NCI-H2081 treated with DMSO at 0.1 percent for 48 hours (cell line): ENCODE measurements at places on chromosomes 2 and 18.
A peak's percentile ranks its signal among the peaks of the same experiment; 100 is the strongest.

DNA sequence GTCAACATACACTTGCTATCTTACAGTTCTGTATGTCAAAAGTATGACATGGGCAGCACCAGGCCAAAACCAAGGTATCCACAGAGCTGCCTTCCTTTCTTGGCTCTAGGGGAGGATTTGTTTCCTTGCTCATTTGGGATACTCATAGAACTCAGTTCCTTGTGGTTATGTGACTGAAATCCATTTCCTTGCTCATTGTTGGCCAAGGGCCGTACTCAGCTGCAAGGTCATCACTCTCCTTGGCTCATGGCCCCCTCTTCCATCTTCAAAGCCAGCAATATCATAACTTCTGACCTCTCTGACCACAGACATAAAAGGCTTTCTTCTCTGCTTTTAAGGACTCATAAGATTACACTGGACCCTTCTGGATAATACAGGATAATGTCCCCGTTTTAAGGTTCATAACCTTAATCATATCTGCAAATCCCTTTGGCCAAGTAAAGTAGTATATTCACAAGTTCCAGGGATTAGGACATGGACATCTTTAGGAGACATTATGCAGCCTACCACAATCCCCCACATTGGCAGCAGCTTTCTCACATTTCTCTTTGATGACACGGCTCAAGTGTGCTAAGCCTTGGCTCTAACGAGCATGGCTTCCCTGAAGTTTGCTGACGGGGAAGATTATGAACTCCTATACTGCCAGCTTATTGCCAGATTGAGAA lies 20.9 kb downstream of the TMEM237 start:
- no peak for DNase-seq

- peak; percentile 54 for DNase-seq
Measured at GRCh38 chr18:33839452-33840211, 261.6 kb downstream of the ASXL3 start.

DNA sequence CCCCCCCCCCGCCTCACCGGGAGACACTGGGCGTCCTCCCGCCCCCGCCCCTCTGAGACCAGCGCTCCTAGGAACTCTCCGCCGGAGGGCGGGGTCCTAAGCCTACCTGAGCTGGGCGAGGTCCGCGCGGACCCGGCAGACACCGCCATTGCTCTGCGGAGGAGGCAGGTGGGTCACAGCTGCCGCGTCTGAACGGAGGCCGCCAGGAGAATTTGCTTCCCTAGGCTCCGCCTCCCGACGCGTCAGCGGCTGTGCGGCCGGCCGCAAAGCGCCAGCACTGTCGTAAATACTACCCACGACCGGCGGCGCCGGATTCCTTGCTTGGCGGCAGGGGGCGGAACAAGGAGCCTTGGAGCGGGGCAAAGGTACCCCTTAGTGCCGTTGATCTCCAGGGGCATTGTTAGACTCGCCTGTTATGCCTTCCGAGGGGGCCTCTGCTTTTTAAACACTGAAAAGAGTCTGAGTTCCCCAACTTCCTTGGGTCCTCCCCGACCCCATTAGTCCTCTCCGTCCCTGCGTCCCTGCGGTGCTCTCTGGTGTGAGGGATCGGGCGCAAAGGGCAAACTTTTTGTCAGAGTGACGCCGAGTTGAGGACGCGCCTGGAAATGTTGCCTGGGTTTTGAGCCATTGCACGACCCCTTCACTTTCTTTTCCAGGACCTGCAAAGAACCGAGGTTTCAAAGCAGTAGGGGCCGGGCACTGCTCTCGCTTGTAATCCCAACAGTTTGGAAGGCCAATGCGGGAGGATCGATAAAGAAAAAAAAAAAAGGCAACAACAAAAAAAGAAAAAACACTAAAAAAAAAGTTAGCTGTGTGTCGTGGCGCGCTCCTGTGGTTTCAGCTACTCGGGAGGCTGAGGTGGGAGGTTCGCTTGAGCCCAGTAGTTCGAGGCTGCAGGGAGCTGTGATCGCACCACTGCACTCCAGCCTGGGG lies at the start of gene GGCX:
TSS of gene GGCX (minus strand) at position 214 of the 933 bp plus-strand sequence. CDS start at position 149, 65 bp downstream.
- DNase-seq = peak; percentile 79

DNA sequence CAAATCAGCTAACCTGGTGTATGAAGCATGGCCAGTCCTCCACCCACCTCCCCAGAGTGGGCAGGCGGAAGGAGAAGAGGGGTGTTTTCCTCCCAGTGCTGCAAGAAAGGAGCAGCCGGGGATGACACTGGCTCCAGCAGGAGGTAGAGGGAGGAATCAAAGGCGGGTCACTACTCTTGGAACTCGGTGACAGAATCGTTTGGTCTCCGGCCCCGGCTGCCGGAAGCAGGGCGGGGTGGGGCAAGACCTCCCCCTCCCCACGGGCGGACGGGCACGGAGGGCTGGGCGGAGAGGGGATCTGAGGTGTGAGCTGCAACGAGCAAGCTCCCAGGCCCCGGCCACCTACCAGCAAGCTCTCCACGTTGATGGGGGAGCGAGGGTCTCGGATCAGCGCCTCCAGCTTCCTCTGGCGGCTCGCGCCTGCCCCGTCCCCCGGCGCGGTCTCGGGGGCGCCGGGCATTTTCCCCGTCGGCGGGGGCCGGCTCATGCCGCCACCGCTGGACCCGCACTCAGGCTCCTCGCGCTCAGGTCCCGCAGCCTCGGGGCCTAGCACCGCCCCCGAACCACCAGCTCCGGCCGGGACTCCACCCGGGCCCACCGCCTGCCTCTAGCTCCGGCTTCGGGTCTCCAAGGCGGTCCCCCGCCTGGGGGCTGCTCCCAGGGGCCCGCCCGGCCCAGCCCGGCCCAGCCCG lies 640 bp downstream of the ROCK2 start:
- DNase-seq = no peak

DNA sequence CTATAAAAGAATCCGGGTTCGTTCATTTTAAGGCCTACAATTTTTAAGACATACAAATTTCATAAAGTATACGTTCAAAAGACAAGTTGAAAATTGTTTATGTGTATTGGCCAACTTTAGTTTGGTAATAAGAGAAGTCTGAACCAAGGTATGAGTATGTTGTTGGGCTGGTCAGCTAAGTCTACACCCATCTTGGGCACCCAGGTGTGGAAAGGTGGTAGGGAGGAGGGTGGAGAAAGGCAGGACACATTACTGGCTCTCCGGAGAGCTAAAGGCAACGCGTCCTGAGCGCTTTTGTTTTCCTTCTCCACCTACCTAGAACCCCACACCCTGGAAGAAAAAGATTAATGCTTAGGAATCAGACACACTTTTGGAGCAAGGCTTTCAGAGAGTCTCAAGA lies 899 bp upstream of the PELI1 start:
- no peak for DNase-seq

- no peak for DNase-seq
Measured at GRCh38 chr2:128660836-128661235, 342.2 kb upstream of the HS6ST1 start.

- DNase-seq = peak; percentile 94
Measured at GRCh38 chr2:23556929-23557328, 171.9 kb downstream of the KLHL29 start.

GRCh38 chr2:65261676-65262075 lies 34.0 kb downstream of the ACTR2 start:
- DNase-seq = no peak

- no peak for DNase-seq
Measured at GRCh38 chr2:70083344-70084156, 3.7 kb upstream of the PCBP1 start.
